ENCODE measurements at places on chromosomes 2 and 18. TPM values are rescaled to one million over a fixed set of nuclear protein-coding genes. Genes with fewer than 3 reads are reported as not detected.

GRCh38 chr2:228507231-228507824, 325.8 kb upstream of the SPHKAP start:
- no peak for DNase-seq

DNA sequence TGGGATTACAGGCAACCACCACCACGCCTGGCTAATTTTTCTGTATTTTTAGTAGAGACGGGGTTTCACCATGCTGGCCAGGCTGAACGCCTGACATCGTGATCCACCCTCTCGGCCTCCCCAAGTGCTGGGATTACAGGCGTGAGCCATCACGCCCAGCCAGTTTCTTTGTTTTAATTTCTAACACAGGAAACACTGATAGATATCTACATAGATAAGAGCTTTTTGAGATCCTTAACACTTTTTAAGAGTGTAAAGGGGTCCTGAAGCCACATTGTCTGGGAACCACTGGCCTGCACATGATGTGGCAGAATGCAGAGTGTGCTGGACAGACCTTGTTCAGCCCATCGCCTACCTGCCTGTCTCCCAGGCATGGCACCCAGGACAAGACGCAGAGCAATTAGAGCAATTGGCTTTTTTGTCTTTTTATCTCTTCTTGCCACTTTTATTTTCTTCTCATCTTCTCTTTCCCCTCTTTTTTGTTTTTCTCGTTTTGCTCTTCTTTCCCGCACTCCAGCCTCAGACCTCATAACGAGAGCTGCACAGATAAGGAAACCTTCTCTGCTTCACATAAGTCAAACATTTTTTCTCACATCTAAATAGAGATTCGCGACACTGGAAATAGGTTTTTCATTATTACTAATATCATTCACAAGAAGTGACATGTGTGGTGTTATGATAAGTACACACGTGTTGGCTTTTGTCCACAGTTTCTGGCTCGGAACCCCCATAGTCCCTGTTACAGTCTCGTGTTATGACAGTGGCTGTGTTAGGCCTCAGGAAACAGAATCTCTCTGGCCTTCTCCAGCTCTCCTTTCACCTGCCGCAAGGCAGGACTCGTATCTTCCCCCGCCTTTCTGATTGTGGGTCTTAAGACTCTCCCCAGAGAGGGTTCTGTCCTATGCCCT, 25.2 kb upstream of the GPR55 start:
- DNase-seq, result no peak

DNA sequence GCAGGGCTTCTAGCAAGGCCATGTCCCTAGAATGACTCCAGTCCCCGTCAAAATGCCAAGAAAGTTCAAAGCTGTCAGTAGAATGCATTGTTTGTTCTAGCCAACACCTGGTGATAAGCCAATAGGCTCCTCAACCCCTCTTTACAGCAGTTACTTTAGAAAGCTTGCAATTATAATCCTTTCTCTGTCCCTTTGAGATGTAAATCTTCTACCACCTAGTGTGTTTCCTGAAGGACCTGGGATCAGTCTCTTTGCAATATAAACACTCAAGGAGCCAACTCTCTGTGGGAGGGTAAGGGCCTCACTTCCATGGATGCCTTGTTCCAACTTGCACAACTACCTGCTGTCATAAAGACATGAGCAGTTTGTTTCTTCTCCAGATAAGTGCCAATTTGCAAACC, 301.8 kb downstream of the NBAS start:
- DNase-seq, result no peak

DNA sequence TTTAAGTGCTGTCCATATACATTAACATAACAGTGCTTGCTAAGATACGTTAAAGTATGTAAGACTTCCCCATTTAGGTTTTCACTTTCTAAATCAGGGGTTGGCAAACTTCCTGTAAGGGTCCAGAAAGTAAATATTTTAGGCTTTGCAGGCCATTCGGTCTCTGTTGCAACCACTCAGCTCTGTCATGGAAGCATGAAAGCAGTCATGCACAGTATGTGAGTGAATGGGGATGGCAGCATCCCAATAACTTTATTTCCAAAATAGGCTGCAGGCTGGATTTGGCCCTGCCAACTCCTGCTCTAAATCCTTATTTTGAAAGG, 128.7 kb downstream of the PLA2R1 start:
- DNase-seq, result no peak

Gene MRPS5
- 34.7 TPM for total RNA-seq

DNA sequence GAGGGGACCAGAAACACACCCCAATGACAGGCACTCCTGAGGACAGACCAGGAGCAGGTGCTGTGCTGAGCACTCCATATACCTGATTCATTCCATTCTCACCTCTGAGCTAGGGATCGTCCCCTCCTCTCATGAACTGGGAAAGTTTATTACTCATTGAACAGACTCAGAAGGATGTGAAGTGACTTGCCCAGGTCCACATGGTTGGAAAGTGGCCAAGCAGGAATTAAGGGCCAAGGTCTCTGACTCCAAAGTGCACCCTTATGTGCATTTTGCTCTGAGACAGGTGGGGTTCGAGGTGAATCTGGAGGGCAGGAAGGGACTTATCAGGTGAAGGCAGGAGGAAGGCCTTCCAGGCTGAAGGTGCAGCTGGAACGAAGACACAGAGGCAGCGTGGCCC, 25.1 kb upstream of the PLB1 start:
- no peak for DNase-seq

- DNase-seq, result no peak
Observed at GRCh38 chr2:69034845-69035244, 21.9 kb downstream of the ANTXR1 start.

Gene FABP1
- 351 TPM for total RNA-seq

DNA sequence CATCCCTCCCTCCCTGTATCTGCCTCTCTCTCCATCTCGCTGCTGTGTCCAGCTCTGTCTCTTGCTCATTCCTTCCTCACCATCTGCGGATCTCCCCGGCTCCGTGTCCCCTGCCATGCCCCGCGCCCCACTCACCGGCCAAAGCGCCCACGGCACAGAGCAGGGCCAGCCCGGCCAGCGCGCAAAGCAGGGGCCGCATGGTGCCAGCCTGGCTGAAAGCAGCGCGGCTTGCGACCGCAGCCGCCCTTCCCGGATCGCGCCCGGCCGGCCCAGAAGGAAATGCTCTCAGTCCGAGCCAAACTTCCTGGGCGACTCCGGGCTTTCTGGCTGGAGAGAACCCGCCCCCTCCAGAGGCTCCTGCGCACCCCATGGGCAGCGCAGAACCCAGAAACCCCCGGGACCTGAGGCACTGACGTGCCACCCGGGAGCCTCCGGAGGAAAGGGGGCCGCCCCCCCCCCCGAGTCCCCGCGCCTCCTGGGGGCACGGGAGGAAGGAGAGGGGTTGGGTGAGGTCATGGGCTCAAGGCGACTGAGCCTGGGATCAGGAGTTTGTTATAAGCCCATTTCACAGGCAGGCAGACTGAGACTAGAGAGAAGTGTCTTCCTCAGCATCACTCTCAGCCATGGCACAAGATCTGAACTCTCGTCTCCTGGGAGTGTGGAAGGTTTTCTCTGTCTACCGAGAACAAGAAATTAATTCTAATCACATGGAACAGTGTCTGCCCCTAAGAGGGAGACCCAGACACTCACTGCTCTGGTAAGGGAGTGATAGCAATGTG, 45.2 kb upstream of the RAB6C start:
- no peak for DNase-seq

DNA sequence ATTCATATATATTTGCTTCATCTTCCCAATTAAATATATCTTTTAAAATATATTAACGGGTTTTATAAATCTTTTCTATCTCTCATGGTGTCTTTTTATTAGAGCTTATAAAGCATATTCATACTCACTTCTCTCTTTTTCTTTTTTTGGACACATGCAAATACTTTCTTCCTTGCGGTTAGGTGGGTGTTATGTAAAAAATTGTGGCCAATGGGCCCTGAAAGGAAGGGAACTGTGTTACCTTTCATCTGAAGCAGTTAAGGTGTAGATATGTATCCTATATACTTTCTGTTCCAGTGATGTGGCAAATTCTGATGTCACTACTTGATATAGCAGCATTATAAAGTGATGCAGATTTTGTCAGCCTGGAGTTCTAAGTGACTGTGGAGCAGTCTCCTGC, 714.5 kb downstream of the PLCL1 start:
- DNase-seq, result no peak
